ENCODE measurements at places on chromosomes 13 and 19.
A peak's percentile ranks its signal among the peaks of the same experiment; 100 is the strongest.

GRCh38 chr13:30857018-30857417 lies 49.1 kb upstream of the MEDAG start:
- DNase-seq: no peak

DNA sequence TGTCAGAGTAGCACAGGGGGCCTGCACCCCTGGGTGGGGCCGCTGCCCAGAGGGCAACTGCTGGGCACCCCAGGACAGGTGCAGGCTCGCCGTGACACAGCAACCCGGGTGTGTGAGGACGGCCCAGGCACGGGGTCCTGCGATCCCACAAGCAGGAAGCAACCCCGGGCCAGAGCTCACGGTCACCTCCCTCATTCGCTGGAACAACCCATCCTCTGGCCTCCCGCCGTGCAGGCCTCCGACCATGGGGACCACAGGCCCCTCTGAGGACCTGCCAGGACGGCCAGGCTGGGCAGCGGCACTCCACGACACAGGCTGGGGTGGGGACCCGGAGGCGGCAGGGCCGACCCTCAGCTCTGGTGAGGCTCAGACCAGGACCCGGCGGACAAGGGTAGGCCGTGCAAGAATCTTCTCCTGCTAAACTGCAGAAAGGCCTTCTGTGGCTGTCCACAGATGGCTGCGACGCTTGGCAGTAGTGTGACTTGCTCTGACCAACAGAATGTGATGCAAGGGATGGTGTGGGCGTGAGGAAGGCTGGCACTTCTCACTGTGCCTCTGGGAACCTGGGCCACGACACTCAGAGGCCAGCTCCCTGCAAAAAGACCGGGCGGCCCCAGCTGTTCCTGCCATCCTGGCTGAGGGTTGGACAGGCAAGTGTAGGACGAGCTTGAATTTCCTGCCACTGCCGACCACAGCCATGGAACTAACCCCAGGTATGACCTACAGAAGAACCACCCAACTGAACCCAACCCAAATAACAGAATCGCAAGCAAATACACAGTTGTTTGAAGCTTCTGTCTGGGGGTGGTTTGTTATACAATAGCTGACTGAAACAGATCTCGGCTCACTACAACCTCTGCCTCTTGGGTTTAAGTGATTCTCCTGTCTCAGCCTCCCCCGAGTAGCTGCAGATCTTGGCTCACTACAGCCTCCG lies 26.5 kb downstream of the PIP5K1C start:
- no peak for DNase-seq

GRCh38 chr13:45695198-45695730 lies 6.9 kb upstream of the CBY2 start:
- no peak for DNase-seq

DNA sequence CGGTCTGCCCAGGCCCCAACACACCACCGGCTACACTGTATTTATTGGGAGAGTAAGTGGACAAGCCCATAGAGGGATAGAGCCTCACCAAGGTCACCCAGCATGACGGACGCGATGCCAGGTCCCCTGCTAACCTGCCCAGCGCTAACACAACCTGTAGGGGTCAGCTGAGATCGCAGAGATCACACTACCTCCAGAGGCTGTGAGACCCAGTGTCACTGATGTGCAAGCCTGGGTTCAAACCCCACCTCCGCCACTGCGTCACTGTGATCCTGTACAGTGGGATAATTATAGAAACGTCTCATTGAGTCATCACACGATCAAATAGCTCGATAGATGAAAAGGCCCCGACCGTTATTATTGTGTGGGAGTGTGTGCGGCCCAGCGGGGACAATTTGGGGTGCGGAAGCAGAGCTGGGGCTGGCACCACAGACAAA lies 10.6 kb upstream of the TLE2 start:
- DNase-seq: no peak

DNA sequence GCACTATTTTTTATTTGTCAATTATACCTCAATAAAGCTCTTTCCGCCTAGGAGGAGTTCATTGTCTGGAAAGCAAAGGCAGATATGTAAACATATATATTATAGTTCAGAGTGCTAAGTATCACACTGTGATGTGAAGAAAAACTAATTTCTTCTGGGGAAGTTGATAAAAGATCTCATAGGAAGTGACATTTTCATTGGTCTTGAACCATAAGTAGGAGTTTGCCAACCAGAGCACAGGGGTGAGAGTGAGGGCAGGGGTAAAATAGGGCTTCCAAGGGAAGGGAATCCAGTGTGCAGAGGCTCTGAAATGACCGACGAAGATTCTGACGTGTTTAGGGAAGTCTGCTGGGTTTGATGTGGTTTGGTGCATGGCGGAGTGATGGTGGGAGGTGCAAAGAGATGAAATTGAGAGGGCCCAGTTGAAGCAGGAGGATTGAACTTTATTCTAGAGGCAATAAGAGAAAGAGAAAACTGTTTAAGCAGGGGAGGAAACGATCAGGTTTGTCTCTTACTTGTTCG lies 780 bp upstream of the GTF2F2 start:
- DNase-seq: no peak

DNA sequence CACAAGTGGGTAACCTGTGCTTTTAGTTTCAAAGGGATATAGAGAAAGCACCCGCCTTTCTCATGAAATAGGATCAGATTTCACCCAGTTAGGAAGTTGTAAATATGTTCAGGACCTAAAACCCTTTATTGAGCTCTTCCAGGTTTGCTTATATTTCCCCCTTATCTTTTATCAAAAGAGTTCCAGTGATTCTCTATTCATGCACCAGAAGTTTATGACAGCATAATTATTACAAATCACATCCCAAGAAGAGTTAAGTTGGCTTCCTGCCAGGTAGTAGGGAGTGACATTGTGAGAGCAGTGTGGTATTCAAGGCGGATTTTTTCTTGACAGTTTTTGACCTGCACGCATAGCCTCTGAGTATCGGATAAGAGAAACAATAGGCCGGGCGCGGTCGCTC lies 190.3 kb downstream of the STK24 start:
- no peak for DNase-seq

DNA sequence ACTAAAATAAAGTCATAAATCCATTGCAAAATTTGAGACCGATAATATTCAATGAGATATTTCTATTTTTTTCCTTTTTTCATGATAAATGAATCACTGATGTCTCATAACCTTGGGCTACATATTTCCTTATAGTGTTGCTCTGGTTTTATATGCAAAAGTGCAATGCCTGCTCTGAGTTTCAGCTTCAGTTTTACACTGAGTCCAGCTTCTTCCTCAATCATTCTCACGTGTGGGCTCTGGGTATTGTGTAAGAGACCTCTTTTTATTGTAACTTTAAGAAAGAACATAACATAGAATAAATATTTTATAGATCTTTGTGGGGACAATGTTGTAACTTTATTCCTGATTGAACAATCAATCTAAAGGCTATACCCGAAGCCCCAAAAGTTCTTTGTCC lies 280.2 kb upstream of the EDNRB start:
- DNase-seq: peak; percentile 36

DNA sequence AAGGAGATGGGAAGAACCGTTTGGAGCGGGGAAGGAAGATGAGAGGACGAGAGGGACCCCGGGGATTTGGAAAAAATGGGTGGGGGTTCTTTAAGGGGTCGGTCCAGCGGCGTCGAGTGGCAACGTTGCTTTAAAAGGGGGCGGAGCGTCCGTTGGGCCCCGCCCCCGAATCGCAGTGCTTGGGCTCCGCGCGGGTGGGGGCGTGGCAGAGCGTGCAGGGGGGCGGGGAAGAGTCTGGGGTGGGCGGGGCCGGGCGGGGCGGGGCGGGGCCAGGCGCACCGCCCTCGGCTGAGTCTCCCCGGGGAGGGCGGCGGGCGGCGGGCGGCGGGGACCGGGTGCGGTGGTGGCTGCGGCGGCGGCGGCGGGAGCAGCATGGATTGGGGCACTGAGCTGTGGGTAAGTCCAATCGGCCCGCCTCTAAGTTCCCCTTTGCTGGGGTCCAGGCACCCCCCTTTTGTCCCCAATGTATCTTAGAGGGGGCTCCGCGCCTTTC lies at the start of gene TRIP10:
TSS of gene TRIP10 (plus strand) at position 291 of the 493 bp plus-strand sequence. CDS start at position 373, 82 bp downstream.
- DNase-seq: no peak

DNA sequence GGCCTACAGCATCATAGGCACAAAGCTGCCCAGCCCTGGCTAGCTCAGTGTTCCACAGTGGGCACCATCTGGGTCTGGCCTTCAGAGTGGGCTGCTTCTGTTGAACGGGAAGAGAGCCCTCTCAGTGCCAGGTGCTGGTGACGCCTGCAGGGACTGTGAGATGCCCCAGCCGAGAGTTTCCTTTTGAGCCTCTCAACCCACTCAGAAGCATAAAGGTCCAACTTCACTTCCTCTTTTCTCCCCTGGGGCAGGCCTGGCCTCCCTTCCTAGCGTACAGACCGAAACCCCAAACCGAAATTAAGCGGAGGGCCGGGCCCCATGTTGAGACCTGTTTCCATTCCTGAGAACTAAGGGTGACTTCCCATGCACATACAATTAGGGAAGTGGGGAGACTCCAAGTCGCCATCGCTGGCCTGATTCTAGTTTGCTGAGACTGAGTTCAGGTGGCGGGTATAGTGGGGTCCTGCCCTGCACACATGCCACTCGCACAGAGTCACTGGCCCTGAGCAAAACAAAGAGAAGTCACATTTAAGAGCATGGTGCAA lies 6.9 kb downstream of the RAB8A start:
- no peak for DNase-seq

DNA sequence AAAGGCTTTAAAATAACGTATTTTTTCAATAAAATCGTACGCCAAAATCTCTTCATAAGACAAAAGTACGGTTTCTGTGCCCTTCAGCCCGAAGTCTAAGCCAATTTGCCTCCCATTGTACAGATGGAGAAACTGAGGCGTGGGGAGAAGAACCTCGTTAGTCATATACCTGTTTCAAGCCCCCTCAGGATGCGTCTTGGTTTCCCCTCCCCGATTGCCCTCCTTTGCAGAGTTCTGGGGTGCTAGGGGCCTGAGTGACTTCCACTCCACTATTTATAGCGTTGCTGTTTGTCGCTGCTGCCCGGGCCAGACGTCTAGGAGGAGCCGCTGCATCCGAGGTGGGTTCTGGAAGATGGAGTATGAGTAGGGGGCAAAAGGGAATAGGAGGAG lies 2.3 kb upstream of the LTBP4 start:
- DNase-seq: no peak

GRCh38 chr13:111663505-111663904 lies 343.1 kb downstream of the TEX29 start:
- DNase-seq: no peak

GRCh38 chr19:21608571-21608970 lies 103.2 kb downstream of the ZNF429 start:
- DNase-seq: no peak

GRCh38 chr19:7348587-7349230 lies at the start of gene ARHGEF18:
Gene ARHGEF18 (plus strand): TSS chr19:7348937. CDS start chr19:7362891, 13,954 bp downstream.
- no peak for DNase-seq

DNA sequence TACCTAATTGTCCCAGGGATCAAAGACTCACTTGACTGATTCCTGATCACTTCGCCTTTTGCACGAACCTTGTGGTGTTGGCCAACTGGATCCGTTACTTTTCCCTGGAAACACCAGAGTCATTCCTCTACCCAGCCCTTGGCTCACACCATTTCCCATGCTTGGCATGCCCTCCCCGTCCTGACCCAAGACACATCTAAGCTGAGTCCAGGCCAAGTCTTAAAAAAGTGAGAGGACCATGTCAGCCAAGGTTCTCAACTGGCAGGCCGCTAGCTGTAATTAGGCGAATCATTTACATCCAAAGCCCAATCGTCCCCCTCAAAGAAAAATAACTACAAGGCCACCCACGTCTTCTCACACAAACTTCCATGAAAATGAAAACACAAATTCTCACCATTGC lies 11.5 kb downstream of the PLAUR start:
- DNase-seq: no peak

GRCh38 chr19:952680-953444 lies 27.0 kb downstream of the ARID3A start:
- no peak for DNase-seq

DNA sequence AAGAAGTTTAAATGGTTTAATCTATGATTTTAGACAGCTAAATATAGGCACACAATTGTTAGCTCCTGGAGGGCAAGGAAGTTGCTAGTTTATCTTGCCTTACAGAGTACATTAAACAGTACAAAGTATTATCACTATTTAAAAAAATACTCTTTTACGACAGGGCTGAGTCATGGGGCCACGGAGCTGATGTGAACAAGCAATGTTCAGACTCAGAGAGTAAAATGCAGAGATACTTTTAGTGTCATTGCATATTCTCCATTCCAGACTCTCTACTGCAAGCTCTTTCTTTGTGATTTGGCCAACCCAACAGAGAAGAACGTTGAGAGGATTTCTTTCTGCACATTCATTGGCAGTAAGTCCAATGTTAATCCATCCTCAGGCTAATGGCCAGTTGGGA lies 352.4 kb downstream of the SPRY2 start:
- DNase-seq: no peak

GRCh38 chr19:55339889-55340783 lies 460 bp downstream of the KMT5C start:
- no peak for DNase-seq

DNA sequence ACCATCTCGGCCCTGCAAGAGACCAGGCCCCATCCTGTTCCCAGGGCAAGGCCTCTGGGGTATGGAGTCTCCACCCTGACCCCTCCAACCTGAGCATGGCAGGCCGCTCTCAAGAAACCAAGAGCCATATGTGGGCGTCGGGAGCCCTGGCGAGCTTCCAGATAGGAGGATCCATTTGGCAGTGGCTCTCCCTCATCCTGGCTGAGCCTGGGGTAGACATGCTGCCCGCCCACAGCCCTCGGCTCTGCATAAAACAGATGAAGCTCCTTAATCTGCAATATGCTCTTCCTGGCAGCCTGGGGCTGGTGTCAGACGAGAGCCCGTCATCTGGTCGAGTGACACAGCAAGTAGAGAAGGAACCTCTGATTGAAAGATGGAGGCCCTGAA lies 6.1 kb downstream of the ATP13A1 start:
- peak; percentile 93 for DNase-seq

GRCh38 chr13:74026753-74027152 lies 107.5 kb downstream of the KLF12 start:
- no peak for DNase-seq

- no peak for DNase-seq
Observed at GRCh38 chr13:100362781-100363180, 225.8 kb downstream of the GGACT start.

- no peak for DNase-seq
Observed at GRCh38 chr13:50268500-50268899, 253.3 kb downstream of the KCNRG start.

Measured in DMS 273 treated with DMSO at 0.1 percent for 48 hours (cell line).